ENCODE measurements at places on chromosomes 11 and 22.

- no peak for DNase-seq
Measured at GRCh38 chr11:12523180-12523924, 146.0 kb downstream of the PARVA start.

- no peak for DNase-seq
Measured at GRCh38 chr11:129968591-129969419, 33.8 kb downstream of the PRDM10 start.

DNA sequence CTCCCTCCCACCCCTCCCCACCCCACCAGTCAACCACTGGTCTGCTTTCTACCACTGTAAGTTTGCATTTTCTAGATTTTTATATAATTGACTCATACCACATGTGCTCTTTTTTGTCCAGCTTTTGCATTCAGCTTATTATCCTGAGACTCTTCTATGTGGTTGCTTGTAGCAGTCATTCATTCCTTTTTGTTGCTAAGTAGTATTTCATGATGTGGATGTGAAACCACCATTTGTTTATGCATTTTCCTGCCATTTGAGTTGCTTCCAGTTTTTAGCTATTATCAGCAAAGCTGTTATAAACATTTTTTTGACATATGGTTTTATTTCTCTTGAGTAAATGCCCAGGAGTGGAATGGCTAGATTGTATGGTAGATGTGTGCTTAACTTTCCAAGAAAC is 77.0 kb upstream of the FGF3 start:
- no peak for DNase-seq

DNA sequence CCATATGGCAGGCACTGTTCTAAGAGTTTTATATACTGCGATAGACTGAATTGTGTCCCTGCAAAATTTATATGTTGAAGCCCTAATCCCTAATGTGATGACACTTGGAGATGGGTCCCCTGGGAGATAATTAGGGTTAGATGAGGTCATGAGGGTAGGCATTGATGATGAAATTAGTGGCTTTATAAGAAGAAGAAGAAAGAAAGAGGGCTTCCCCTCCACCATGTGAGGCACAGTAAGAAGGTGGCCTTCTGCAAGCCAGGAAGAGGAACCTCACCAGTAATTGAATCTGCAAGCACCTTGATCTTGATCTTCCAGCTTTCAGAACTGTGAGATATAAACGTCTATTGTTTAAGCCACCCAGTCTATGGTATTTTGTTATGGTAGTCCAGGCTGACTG is 46.6 kb upstream of the TENM4 start:
- no peak for DNase-seq

- peak; percentile 33 for DNase-seq
Measured at GRCh38 chr11:95363164-95363563, 132.2 kb upstream of the SESN3 start.
